ENCODE measurements at places on chromosomes 12 and 14.
A peak's percentile ranks its signal among the peaks of the same experiment; 100 is the strongest.

DNA sequence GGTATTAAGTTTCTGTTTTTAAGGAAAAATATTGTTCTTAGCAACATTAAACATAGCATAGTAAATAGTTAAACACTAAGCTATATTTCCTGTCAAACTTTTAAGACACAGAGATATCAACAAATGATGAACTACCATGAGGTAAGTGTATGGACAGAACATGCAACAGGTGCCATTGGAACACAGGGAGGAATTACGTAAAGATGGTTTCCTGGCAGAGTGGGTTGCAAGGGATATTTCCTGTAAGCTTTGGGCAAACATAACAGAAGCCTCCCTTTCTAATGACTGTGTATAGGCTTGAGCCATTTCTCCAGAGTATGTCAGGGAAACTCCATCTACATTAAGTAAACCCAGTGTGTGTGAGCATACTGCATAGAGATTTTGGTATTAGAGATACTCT lies 31.7 kb upstream of the HELB start:
- DNase-seq: peak; percentile 81

GRCh38 chr12:121283388-121283787 lies 13.1 kb downstream of the CAMKK2 start:
- DNase-seq: no peak

GRCh38 chr12:31311634-31312258 lies 14.2 kb downstream of the SINHCAF start:
- no peak for DNase-seq

GRCh38 chr14:85601246-85601645 lies 71.3 kb downstream of the FLRT2 start:
- DNase-seq: no peak

DNA sequence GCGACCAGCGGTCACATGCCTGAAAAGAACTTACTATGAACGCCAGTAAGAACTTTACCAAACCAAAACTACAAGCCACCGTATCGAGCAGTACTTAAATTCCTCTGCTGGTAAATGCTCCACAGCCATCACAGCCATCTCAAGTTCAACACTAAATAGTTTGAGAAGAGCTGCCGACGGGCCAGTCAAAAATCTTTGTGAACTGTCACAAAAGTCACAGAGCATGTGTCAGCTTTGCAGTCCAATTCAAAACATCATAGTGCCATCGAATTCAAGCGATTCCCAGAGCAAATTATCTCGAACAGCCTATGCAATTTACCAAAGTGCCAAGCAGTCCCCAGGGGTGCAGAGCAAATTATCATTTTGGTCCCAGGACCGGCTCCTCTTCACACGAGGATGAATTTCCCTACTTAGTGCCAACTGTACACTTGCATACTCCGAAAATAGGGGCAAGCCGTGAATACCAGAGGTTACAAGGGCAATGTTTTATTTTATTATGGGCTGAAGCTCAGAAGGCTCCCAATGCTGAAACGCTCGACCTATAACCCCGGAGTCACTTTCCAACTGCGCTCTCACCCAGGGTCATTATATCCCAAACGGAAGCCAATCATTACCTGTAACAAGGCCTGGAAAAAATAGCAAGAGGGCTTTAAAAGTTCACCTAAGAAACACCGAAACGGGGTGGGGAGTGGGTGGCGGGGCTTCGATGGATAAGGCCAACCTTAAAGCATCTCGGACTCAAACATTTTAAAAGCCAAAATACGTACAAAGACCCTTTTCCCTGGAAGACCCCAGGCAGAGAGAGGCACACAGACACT lies 1.1 kb downstream of the LRP6 start:
- DNase-seq: no peak

- DNase-seq: peak; percentile 9
These were observed 240.6 kb downstream of the CPNE8 start for GRCh38 chr12:38664661-38665269.

DNA sequence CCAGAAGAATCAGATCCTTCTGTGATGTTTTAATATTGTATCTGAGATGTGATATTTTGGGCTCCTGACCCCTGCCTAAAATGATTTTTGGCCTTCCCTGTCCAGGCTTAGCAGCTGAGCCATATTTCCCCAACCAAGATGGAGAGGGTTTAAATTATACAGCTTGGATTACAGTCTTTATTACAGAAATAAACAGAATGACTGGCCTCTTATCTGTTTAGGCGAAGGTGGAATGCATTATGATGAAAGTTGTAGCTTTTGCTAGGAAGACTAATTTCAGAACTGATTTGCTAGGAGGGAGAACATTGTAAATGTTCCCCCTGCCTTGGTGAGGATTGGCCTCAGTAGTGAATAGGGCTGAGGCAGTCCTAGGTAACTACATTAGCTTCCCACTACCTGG lies 23.3 kb downstream of the BMAL2 start:
- no peak for DNase-seq

DNA sequence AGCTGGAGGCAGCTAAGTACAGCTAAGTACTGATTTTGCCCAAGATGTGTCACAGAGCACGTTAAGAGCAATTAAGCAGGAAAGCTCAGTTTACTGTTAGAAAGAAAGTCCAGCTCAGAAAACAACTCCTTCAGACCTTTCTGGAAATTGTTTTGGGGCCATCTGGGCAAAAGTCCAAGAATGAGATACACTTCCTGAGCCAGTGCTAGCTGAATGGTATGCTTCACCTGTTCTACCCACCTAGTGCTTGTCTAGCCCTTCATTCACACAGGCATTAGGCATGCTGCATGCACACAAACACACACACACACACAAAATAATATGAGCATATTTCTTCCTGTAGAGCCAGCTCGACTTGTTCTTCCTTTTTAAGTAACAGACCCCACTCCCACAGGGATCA lies 6.6 kb upstream of the IKZF4 start:
- no peak for DNase-seq

DNA sequence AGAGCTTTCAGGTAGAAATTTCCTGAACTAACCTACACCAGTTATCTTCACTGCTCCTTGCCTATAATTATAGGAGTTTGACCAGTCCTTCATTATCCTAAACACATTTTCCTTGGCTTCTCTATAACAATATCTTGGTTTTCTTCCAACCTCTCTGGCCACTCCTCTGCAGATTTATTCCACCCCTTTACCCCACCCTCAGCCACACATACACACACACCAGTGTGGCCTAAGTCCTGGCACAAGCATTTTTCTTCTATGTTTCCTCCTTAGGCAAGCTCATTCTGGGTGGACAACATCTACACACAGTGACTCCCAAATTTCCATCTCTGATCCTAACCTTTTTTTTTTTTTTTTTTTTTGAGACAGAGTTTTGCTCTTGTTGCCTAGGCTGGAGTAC lies 25.1 kb downstream of the CDK17 start:
- DNase-seq: no peak

GRCh38 chr12:68189821-68190242 lies 30.3 kb upstream of the IFNG start:
- DNase-seq: no peak

GRCh38 chr12:77167801-77168200 lies 102.4 kb upstream of the E2F7 start:
- DNase-seq: no peak

GRCh38 chr14:68687746-68688145 lies 105.1 kb downstream of the ZFP36L1 start:
- no peak for DNase-seq

GRCh38 chr12:76025601-76026575 lies 5.7 kb downstream of the PHLDA1 start:
- DNase-seq: no peak

DNA sequence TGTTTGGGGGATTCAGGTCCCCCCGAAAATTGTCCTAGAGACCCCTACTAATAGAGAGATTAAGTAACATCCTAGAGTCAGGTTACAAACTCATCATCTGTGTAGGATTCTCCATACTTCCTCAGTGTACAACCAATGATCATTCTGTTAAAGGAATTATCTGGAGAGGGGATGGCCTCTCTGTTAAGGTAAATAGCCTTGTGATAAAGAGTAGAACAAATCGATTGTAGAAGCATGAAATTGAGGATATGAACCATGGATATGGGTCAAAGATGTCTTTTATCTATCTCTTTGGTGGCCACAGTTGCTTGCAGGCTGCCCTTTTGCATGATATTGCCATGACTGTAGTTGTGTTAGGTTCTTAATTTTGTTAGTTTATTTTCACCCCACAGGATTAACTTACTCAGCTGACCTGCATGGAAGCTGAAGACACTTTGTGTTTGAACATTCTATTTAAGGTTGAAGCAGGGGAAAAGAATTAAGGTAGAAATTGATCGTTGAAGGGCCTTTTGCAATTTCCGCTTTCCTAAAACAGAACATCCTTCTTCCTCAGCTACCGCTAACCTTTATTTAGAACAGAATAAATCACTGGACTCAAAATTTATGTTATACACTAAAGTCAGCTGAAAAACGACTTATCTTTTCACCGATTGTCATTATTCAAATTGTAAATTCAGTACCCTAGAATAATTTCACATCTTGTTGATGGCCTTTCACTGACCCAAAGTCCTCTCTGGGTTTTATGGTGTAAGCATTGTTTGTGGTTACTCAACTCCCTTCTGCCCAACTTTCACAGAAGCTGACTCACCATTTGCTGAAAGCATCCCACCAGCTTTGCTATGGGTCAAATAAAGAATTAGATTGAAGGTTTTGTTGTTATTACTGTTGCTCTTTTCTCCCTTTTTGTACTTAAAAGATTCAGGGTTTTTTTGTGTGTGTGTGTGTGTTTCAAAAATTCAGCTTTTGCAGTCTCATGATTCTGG lies 52.3 kb downstream of the IRAK3 start:
- DNase-seq: peak; percentile 94

DNA sequence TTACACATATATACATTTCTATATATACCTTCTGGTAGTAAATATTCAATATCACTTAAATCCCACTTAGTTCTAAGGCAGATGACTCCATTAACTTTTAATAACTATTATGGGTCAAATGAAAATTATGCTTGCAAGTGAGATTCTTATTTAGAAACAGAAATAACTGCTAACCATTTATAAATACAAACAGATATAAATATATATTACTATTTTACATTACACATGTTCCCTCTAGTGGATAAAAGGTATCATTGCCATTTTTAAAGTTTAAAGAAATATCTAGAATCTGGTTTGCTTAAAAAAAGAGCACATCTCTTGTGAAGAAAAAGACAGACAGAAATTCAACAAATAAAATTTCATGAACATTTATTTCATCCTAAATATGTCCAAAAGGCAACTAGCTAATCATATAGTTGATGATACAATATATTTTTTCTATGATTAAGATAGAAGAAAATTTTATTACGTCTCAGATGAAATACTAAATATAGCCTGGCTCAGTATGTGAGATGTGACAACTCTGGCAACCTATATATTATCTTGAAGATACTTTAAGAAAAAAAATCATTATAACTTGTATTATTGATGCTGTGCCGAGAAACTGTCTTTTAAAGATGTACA lies 11.7 kb upstream of the RAD51AP1 start:
- DNase-seq: no peak

- DNase-seq: no peak
These were observed 152.8 kb upstream of the PTPRQ start for GRCh38 chr12:80291108-80291754.

- DNase-seq: peak; percentile 2
These were observed 1.6 kb downstream of the TMEM260 start for GRCh38 chr14:56581041-56581727.
